Glomerular endothelial cell (primary cell): ENCODE measurements at places on chromosomes 5 and 9. TPM values are rescaled to one million over a fixed set of nuclear protein-coding genes. Genes with fewer than 3 reads are reported as not detected.

The BOD1 gene
- total RNA-seq: 45.0 and 52.1 TPM in 2 replicates

The ADAMTSL1 gene
- 17.2 and 22.0 TPM in 2 replicates for total RNA-seq

The FOXD4L5 gene
- total RNA-seq: not detected in 2 replicates

The DRD1 gene
- not detected in 2 replicates for total RNA-seq

GRCh38 chr9:74946686-74947085 lies 6.0 kb downstream of the C9orf40 start:
- no peak for DNase-seq

DNA sequence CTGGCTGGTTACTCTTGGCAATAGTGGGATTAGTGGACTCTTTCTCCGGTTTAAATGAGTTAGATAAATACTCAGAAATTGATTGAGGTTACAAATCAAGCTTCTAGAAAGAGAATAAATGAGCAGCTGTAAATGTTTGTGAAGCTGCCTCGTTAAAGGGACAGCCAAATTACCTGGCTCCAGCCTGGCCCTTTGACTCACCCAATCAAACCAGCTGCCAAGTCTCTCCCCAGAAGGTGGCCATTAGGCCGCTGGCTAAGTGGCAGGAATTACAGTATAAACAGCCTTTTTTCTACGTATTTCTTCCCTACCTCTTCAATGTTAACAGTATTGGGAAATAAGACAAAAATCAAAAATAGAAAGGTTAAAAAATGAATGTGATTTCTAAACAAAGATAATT lies 46.0 kb upstream of the SRFBP1 start:
- no peak for DNase-seq

DNA sequence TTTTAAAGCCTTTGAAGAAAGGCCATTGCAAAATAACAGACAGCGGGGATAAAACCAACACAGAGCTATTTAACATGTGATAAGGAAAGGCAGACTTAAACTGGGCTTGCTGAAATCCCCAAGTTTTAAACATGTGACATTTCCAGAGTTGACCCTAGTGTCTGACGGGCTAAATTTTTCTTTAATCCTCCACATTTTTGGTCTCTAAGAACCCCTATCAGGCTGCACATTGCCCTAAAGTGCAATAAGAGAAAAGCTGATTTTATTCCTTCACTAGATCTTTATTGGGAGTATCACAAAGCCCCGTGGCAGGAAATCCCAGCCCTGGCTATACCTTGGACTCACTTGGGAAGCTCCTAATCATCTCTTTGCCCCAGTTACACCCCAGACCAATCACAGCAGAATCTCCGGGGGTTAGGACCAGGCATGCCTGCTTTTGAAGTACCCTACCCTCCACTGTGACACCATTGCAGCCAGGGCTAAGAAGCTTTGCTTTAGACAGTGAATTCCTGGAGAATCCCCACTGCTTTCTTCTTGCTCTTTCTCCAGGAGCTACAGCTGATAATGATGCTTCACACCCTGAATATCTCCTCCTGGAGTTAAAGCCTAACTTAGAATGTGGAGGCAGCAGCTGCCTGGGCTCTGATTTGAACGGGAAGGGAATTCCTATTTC lies 20.1 kb upstream of the COL15A1 start:
- DNase-seq: no peak
